ENCODE measurements at places on chromosomes 13 and 19.

DNA sequence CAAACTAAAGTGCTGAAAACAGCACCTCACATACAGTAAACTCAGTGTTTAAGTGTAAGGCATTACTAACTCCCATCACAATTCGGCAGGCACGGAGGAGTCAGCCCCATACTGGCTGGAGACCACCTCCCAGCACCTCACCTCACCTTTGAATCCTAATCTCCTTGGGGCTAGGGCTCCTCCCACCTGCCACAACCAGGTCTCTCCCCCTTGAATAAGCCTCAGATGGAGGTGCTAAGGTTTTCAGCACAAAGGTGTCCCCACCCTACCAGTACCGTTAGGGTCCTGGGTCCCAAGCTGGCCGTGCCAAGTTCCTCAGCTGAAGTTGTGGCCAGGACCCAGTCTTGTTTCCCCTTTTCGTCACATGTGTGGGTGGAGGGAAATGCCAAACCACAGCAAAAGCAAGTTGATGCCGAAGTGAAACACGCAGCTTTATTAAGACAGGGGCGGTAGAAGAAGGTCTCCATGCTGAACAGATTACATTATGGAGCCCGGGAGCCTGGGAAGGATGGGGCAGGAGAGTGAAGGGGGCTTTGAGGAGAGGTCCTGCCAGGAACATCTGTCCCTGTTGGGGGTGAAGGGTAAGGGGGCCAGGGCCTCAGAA, at the start of gene IGFLR1:
IGFLR1 (minus strand) TSS at position 332 of the 604 bp plus-strand sequence. CDS start 1,272 bp downstream, outside the sequence.
- DNase-seq: no peak

DNA sequence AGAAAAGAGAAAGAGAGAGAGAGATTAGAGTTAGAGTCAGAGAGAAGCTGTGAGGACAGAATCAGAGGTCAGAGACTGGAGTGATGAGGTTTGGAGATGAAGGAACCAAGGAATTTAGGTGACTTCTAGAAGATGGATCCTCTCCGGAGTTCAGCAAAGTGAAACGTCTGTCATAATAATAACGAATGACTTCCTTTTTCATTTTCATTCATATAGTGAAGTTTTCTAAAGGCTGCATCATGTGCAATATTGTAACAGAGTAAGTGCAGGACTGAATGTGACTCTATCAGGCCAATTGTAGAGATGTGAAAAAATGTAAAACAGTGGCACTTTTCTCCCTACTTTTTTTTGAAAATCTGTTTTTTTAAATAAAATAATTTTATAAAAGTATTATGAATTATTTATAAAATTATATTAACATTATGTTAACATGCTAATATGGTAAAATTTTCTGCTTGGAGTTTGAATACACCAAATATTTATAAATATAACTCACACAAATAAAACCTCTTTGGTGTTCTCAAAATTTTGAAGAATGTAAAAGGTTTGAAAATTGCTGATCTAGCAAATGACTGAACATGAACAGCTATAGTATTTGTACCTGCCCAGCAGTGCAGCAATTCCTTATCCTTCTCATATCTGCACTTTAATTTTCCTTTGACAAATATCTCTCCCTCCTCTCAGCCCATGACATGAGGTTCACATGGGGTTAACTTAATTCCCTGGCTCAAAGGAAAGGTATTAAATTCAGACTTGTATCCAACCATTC, 4.2 kb upstream of the TNFSF11 start:
- no peak for DNase-seq

DNA sequence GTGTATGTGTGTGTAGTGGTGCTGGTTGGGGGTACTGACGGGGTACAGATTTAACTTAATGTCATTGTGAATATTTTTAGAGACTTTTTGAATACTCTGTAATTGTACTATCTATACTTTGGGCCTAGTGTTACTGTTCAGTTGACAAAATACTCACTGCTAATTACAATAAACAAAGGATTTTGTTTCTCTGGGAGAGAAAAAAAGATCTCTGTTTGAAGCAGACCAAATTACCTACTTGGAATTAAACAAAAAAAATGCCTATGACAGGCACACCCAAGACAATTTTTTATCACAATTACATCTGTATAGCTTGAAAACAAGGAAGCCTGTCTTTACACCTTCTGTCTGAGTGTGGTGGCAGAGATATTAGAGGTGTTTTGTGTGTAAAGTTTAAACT, 45.1 kb downstream of the OLFM4 start:
- no peak for DNase-seq

DNA sequence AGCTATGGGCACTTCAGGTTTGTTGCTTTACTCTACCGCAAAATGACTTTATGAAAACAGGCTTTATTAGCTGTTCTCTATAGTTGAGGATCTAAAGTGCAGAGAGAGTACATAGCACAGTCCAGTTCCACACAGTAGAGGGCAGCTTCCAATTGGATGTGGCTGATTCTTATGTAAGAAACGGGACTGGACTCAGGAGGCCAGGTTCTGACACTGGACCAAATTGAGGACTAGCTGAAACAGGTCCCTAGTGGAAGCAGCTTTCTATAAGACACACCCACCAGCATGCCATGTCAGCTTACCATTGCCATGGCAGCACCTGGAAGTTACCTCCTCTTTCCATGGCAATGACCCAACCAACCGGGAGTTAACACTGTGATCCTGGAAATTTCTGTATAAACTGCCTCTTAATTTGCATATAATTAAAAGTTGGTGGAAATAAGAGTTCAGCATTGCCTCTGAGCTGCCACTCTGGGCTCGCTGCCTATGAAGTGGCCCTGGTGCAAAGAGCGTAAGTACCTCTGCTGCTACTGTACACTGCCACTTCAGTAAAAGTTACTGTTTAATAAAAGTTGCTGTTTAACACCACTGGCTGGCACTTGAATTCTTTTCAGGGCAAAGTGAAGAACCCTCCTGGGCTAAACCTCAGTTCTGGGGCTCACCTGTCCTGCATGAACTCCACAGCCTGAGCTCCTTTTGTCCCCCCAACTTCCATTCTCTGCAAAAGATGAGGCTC, 211.9 kb upstream of the SLC10A2 start:
- no peak for DNase-seq

- no peak for DNase-seq
Observed at GRCh38 chr13:46004491-46004890, 48.1 kb downstream of the ZC3H13 start.

DNA sequence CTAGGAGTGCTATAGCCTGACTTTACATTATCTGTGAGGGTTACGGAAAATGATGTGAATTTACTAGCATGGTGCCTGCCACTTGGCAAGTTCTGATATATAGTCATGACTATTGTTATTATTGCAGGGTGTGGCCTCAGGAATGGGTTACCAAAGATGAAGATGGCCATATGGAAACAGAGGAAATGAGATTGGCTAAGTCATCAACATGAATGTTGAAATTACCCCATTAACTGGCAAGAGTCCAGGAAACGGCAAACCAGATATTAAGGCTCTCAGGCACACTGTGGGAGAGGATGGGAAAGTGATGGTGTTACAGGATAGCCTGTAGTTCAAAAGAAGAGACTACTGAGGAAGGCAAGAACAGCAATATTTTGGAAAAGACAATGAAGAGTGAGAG, 183.3 kb downstream of the KCNRG start:
- no peak for DNase-seq

DNA sequence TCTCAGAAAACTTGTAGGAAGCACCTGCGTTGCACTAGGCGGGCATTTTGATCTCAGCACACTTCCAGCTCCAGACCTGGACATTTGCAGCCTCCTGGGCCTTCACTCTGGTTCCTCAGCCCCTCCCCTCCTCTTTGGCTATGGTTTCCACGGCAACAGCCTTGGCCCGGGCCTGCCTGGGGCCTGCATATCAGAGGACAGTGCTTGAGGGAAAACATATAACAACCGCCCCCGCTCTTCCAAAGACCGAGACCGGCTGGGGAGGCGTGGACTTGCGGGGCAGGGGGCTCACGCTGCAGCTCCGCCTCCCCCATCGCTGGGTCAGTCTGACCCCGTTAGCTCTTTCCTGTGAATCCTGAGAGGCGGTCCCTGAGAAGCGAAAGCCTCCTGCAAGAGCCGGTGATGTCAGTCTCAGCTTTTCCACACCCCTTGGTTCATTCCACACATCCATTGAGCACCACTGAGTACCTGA, 125.7 kb upstream of the PEG3 start:
- no peak for DNase-seq

DNA sequence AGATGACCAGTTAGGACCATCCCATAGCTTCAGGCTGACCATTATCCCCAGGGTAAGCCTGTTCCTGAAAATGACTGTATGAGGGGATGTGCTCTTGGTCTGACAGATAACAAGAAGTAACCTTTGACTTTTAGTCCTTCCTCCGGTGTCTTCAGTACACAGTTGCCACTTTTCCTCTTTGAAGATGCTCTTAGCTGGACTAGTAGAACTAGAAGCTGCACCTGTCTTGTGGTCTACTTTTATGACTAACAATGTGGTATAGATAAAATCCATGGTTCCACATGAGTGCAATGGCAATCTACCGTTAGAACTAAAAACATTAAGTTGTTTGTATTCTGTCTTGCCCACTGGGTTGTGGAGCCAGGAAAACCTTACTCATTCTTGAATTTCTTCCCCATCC, 5.9 kb upstream of the RUBCNL start:
- DNase-seq: no peak

DNA sequence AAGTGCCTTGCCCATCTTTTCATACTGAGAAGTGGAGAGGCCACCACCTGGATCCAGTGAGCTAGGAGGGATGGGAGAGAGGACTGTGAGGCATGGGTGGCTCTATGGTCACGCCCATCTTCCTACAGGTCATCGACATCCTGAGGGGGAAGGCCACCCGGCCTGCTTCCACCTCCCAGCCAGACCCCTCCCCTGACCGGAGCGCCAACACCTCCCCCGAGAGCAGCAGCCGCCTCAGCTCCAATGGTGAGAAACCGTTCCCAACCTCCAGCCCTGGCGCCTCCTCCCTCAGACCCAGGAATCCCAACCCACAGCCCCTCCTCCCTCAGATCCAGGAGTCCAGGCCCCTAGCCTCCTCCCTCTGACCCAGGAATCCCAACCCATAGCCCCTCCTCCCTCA, 10.1 kb downstream of the BCL3 start:
- DNase-seq: no peak

GRCh38 chr19:4183967-4184717, 1.7 kb downstream of the ANKRD24 start:
- DNase-seq: no peak

GRCh38 chr13:44739120-44739519, 163.0 kb upstream of the TSC22D1 start:
- DNase-seq: no peak

GRCh38 chr13:48489666-48490065, 43.2 kb downstream of the RCBTB2 start:
- DNase-seq: no peak

DNA sequence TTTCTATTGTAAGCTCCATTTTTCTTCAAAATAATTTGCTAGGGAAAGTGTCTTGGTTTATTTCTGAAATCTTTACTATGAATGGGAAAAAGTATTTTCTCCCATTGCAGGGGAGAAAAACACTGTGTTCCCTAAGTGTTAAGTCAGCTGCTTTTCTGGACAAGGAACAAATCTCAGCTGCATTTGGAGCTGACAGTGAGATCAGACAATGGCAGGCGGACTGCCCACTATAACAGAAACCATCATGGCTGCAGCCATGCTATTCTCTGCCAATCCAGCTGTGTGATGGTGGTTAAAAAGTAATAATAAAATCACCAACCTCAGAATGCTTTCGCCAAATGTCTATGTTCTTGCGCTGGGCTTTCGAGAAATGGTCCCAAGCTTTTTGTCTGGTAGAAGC, 302.7 kb downstream of the DNAJC15 start:
- DNase-seq: no peak

- DNase-seq: no peak
Observed at GRCh38 chr13:90430127-90430526, 917.4 kb upstream of the MIR17HG start.

Measured in GOT3 (cell line).